HFF-Myc (cell line): ENCODE measurements at places on chromosomes 12 and 14.
A peak's percentile ranks its signal among the peaks of the same experiment; 100 is the strongest.

GRCh38 chr12:23433121-23433520 is 516.3 kb downstream of the SOX5 start:
- no peak for DNase-seq

DNA sequence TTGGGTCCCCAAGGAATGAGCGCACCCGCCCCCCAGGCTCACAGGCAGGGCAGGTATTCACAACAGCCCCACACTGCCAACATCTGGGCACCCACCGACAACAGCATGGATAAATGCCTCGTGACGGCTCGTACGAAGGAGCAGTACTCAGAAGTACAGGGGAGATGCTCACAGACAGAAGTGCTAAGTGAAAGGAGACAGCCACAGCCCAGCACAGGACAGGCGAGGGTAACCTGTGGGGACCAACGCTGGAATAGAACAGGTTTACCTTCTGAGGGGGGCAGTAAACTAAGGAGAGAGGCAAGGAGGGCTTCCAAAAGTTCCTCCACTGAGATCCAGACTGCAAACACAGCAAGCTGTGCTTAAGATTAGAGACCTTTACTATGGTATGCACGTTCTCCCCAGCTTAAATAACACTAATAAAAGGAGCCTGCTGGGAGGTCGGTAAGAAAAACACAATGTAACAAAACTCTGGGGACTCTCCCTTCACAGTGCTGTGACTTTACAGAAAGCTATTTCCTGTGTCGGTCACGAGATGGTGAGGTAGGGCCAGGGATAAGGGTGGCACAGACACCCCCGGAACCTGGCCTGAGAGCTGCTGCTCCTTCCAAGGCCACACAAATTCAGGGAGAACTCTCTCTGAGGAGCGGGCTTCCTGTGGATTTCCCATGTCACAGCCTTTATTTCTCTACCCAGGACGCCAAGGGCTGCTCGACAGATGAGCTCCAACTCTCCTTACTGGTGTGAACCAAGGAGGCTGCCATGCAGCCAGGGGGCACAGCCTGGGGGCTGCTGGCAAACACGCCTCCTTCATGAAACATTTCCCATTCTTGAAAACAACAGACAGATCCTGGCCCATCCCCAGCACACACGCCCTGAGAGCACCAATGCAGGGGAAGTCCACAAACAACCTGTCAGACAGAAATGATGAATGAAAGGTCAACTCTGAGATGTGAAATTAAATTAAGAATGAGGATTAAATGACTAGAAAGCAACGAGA is 26.3 kb downstream of the SLC15A4 start:
- DNase-seq = no peak

DNA sequence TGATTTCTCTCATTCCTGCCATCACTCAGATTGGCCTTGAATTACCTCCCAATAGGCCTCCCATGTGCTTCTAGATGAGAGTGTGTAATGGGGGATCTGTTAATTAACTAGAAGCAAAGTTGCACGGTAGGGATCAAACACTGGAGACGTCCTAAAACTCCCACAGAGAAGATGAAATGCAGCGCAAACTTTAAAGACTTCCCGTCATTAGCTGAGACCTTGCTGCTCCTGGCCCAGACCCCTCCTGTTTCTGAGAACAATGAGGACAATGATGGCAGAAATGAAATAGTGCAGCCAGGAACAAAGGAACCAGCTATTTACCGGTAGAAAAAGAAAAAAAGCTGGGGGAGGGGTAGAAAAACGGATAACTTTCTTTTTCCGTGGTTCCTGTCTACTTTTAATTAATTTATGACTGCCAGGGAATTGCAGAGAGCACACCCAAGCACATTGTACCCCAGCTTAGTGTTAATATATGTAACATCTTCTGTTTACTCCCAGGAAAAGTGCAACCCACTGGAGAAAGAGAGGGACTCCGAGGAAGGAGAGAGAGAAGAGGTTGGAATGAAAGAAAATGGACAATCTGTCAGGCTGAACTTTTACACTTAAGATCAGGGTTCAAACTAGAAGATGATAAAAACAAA is 280.7 kb upstream of the SOX5 start:
- no peak for DNase-seq

- DNase-seq = no peak
Observed at GRCh38 chr12:105256921-105257320, 20.9 kb upstream of the APPL2 start.

GRCh38 chr12:132374612-132375445 is 45.4 kb upstream of the GALNT9 start:
- DNase-seq = no peak

DNA sequence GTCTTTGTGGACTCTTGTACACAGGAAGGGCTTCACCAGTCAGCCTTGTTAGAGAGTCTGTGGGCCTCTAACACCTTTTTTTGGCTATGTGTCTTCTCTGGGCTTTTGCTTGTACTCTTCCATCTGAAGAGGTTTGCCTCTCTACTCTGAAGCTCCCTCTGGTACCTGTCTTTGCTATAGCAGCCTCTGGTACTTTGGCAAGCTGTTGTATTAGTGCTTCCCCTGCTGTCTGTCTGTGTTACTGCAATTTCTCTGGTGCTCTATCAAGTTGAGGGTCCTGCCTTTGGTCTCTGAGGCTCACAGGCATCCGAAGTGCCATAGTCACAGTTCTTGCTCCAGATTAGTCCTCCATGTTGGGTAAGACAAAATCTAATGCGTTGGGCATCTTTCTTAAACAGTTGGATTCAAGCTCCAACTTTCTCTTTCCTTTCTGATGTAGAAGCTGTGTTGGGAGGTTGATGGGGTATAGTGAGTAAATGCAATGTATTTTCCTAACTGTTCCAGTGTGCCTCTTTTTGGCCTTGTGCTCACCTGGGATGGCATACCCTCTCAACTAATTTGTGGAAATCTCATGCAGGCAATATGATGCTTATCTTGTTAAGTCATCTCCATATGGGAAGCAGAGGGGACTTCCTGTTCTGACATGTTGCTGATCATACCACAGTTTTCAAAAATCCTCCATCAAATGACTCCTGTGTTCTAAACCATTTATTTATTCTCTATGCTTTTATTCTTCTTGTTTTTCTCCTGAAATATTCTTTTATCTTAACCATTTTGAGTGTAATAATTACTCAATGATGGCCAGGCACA is 88.8 kb downstream of the ATF7IP start:
- peak; percentile 29 for DNase-seq

- no peak for DNase-seq
Observed at GRCh38 chr14:76862546-76863282, 36.5 kb downstream of the LRRC74A start.
